ENCODE measurements at places on chromosomes 1 and 21.

DNA sequence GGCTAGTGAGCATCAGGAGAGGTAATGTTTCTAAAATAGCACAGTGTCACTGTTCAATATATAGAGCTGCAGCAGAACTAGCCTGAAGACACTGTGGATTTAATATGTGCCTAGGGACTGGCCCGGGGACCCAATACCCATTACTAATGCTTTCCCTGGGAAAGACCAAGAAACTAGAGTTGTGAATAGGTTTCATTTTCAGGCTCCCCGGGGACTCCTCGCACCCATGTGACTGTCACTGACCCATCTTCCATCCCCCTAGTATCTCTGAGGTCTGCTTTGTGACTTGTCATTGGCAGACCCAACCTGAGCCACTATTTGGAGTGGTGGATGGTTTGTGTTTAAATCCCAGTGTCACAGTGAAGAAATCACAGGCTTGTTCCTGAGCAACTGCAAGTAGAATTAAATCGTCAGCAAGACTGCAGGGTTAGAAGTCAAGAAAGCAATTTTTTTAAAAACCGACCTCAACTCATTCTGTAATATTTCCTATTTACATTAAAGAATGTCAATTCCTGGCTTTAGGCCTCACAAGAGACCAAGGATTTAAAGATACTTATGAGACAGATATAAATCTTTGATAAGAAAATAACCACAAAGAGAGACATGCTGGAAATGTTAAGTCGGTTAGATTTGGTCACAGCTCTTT lies 130.0 kb upstream of the TNR start:
- DNase-seq = no peak

DNA sequence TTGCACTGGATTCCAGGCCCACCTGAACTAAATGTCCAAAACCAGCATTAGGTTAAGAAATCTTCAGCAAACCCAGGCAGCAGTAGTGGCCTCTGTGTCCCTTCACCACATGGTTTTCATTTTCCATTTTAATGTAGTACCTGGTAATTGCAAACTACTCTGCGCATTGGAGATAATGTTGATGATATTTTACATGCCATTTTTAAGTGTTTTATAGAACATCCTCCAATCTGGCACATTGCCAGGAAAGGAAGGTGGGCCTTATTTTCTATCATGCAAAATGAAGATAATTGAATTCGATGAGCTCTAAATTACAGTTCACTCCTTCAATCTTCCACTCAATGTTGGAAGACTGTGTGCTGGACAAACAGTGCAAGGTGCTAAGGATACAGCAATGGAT lies 89.5 kb downstream of the ZC3H11B start:
- DNase-seq = no peak

- DNase-seq = no peak
Observed at GRCh38 chr1:8533124-8533523, 215.2 kb downstream of the SLC45A1 start.

DNA sequence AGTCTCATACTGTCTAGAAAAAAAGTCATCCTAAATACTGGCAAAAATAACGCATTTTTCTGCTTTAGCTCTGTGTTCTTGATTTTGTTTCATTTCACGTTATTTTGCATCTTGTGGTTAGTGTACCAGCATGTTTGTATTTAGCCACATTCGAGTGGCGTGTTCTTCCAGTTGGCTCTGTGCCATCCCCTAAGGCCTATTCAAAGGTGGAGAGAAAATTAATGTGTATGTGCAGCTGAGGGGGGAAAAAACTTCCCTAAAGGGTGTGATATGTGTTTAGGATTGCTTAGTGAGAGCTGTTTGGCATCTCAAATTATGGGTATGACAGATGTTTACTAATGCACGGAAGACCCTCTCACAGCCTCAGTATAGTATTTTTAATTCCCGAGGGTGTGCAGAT lies 12.1 kb downstream of the DNAJC16 start:
- no peak for DNase-seq

DNA sequence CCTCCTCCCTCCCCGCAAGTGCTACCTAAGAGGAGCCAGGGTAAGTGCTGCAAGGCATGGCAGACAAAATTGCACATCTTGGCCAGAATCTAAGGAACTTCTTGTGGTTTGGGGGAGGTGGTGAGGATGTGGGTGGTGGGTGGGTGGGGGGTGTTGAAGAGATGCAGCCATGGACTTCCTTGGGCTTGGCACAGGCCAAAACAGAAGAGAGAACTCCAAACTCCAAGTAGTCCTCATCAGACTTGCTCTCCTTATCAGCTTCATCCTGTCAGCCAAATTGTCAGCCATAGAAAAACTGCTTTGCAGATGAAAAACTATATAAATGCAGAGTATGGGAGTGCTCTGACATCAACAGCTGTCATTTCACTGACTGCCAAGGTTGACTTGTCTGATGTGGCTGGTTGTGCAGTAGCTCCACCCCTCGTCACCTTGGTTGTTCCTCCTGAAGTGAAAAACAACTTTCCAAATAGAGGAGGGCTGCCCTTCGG lies 7.1 kb downstream of the AMIGO1 start:
- DNase-seq = no peak

DNA sequence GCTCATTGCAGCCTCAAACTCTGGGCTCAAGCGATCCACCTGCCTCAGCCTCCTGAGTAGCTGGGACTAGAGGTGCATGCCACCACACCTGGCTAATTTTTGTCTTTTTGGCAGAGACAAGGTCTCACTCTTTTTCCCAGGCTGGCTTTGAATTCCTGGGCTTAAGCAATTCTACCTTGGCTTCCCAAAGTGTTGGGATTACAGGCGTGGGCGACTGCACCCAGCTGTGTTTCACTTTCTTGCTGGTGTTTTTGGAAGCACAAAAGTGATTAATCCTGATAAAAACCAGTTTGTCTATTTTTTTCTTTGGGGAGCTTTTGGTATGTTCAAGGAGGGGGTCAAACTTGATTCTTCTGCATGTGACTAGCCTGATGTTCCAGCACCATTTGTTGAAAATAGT lies 19.3 kb downstream of the RNF11 start:
- DNase-seq = no peak

DNA sequence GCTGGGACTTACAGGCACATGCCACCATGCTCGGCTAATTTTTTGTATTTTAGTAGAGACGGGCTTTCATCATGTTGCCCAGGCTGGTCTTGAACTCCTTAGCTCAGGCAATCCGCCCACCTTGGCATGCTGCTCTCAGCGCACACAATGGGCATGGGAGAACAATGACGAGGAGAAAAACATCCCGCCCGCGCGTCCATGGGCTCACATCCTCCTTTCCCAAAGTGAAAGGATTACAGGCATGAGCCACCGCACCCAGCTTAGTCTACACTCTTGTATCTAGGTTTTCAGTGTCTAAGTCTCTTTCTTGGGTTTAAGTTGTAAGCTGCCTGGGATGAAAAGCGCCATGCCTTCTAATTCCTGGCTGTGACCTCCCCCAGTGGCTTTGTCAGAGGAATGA lies 37.9 kb downstream of the CDK18 start:
- peak; percentile 31 for DNase-seq

DNA sequence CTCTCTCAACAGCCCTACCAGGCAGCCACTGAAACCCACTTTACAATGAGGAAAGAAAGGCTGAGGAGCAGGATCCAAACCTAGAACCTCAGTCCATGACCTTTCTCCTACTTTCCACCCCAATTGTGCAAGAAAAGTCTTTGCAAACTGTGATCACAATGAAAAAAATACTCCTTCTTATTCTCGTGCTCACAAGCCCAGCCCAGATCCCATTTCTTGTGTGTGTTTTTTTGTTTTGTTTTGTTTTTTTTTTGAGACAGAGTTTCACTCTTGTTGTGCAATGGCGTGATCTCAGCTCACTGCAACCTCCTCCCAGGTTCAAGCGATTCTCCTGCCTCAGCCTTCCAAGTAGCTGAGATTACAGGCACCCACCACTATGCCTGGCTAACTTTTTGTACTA lies 97.7 kb downstream of the CRYAA start:
- no peak for DNase-seq

- no peak for DNase-seq
Observed at GRCh38 chr1:229068270-229068987, 202.5 kb upstream of the RAB4A start.

DNA sequence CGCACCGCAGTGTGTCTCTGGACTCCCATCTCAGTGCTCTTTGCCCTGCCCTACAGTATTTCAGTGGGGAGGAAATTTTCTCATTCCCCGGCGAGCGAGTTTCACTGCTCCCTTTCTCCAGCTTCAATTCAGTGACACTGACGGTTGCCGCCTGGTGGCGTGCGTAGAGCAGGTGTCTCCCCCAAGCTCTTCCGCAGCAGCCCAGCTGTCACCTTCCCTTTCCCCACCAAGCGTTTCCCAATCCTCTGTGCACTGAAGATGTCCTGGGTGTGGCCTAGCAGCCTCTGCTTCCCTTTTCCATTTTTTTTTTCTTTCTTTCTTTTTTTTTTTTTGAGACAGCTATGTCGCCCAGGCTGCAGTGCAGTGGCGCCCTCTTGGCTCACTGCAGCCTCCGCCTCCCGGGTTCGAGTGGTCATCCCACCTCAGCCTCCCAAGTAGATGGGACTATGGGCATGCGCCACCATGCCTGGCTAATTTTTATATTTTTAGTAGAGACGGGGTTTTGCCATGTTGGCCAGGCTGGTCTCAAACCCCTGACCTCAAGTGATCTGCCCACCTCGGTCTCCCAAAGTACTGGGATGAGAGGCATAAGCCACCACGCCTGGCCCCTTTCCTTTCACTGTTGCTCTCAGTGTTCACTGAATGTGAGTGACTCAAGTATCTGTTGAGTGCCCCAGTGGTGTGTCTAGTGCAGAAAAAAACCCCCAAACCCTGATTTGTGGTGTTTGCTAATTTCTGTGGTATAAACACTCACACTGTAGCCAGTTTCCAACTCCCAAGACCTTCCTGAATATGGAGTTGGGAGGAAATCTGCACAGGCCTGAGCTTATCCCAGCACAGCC lies 30.1 kb downstream of the TNFRSF1B start:
- DNase-seq = peak; percentile 76

- no peak for DNase-seq
Observed at GRCh38 chr1:117622726-117623125, 16.9 kb downstream of the TENT5C start.

DNA sequence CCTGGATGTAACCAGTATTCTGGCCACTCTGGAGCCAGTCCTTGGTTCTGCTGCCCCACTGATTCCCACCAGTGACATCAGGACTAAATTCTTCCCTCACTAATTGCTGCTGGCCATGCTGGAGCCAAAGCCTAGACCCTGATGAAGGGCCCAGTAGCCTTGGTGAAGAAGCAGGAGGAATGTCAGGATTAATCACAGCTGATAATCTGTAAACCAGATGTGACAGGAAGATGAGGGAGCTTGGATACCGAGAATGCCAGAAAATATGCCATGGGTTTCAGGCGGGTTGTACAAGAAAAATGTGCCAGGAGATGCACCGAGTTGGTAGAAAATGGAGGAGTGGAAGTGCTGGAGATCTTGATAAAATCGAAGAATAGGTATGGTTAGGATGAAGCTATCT lies 119.0 kb upstream of the PPP2R5A start:
- DNase-seq = no peak

GRCh38 chr21:46221664-46222435 lies 6.7 kb downstream of the LSS start:
- DNase-seq = no peak

DNA sequence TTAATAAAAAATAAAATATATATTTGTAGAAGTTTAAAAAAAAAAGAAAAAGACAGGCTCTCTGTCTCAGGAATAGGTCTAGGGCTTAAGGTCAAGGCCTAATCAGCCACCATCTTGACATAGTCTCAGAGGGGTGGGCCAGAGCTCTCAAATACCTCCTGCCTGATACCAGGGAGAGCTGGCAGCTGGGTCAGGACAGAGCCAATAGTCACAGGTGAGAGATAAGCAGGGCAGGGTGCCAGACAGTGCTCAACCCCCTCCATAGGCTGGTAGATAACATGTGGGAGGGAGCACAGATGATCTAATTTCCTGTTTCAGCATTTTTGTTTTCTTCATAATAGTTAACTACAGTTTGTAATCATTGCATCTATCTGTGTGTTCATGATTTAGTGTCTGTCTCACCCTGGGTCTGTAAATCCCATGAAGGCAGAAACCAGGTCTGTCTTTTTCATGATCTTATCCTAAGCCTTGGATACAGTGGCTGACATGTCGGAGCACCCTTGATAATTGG lies 152.0 kb upstream of the GRIK3 start:
- no peak for DNase-seq

DNA sequence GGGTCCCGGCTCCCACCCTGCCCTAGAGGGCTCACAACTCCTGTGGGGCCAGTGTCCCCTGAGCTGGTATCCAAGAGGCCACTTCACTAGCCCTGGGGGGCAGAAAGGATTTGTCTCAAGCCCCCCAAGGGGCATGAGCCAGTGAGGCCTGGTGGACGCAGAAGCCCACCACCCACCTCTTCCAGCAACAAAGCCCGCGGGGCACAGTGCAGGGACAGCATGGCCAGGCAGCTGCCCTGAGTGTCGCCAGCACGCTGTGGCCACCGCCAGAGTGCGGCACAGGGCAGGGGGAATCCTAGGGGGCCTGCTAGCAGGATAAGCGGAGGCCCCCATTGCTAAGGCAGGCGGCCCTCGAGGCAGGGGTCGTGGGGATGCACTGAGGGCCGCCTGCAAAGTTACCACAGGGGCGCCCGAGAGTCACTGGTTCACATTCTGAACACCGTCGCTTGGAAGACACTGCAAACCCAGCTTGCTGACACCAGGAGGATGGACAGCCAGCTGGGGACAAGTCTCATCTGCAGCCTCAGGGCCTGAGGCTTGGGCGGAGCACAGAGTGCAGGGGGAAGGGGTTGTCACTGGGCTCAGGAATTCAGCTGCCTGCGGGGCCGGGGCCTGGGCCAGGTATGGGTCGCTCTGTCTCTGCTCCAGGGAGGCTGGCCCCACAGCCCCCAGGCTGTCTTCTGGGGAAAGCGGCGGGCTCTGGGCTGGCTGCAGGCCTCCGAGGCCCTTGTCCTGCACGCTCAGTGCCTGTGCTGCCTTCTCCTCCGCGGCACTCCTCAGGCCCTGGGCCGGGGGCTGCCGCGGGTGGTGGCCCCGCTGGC lies 26.8 kb downstream of the SLC19A1 start:
- peak; percentile 52 for DNase-seq

GRCh38 chr1:221823149-221823548 lies 81.3 kb upstream of the DUSP10 start:
- no peak for DNase-seq

DNA sequence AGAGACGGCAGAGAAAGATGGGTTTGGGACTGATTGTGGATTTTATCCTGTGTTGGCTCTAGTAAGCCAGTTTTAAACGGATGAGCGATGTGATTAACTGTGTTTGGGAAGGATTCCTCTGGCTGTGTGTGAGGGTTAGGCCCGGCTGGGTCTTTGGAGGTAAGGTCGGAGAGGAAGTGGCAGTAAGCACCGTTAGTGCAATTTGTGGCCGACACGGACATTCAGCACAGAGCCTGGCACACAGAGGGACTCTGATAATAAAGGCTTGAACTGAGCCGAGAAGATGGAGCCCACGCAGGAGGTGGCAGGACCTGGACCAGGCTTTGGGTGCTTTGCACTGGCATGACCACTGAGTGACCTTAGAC lies 1.3 kb downstream of the MTFR1L start:
- DNase-seq = no peak
